ENCODE measurements at places on chromosomes 2 and 18. TPM values are rescaled to one million over a fixed set of nuclear protein-coding genes. Genes with fewer than 3 reads are reported as not detected.

DNA sequence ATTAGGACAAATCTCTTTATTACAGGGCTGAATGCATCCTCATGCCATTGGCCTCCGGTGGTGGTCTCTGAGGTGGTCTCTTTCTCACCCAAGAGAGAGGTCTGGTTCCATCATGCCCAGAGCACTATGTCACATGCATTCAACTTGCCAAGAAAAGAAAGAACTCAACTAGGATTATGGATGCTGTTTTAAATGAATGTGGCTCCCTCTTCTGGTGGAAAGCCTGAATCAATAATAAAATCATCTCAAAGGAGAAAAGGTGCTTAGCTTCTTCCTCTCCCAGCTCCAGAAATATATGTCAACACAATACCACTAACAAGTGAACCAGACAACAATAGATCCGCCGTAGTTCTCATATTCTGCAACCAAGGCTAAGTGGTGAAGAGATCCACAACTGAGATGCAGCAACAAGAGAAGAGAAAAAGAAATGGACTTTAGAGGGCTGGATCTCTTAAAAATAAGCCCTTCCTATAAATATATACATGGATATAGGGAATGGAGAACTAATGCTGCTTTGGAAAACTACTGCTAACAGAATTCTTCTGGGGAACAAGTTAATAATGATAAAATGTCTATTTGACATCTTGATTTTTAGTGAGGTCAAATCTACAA, 396.8 kb downstream of the NCKAP5 start:
- peak; percentile 60 for DNase-seq

- DNase-seq: no peak
These were observed 2.3 kb upstream of the SPRED2 start for GRCh38 chr2:65434592-65435241.

DNA sequence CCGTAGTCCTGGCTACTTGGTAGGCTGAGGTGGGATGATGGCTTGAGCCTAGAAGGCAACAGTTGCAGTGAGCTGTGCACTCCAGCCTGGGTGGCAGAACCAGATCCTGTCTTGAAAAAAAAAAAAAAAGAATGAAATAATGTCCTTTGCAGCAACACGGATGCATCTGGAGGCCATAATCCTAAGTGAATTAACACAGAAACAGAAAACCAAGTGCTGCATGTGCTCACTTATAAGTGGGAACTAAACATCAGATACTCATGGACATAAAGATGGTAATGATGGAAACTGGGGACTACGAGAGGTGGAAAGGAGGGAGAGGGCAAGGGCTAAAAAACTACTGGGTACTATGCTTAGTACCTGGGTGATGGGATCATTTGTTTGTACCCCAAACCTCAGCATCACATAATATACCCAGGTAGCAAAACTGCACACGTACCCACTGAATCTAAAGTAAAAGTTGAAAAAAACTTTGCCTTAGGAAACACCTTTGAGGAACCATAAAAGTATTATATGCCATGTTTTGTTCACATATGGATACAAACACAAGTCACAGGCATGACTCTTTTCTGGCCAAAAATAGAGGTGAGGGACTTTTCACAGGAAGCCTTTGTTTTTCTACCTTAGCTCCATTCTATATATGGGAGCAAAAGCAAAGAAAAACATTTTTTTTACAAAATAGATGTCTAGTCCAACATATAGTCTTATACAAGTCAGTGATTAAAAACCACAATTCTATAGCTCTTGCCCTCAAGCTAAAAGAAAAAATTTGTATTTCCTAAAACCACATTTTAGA, 36.6 kb downstream of the GPR155 start:
- no peak for DNase-seq

DNA sequence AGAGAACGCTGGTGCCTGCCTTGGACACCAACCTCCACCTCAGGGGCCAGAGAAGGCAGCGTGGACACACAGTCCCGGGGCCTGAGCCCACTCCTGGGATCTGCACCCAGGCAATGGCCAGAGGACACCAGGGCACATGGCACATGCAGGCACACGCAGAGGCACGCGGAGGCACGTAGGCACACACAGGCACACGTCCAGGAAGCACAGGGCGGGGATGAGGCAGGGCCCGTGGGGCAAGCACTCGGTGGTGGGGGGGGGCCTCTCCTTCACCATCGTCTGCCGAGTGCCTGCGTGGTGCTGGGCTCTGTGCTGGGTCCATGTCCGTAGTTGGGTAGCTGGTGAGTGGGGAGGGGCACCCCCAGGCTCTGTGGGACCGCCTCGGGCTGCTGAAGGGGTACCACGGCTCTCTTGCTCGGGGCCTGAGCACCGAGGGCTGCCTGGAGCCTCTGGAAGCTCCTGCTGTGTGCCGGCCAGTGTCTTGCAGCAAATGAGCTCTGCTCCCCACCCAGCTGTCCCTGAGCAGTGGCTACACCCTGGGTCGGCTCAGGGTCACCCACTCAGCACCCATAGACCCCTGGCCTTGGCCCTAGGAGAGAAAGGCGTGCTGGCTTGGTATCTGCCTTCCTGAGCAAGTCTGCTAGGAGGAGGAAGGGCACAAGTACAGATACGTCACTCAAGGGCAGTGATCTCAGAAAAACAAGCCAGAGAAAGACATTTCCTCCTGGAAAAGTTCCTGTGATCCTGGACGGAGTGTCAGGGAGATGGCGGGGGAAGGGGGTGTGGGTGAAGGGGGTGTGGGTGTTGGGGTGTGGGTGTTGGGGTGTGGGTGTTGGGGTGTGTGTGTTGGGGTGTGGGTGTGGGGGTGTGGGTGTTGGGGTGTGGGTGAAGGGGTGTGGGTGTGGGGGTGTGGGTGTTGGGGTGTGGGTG, 26.4 kb downstream of the RTP5 start:
- no peak for DNase-seq

DNA sequence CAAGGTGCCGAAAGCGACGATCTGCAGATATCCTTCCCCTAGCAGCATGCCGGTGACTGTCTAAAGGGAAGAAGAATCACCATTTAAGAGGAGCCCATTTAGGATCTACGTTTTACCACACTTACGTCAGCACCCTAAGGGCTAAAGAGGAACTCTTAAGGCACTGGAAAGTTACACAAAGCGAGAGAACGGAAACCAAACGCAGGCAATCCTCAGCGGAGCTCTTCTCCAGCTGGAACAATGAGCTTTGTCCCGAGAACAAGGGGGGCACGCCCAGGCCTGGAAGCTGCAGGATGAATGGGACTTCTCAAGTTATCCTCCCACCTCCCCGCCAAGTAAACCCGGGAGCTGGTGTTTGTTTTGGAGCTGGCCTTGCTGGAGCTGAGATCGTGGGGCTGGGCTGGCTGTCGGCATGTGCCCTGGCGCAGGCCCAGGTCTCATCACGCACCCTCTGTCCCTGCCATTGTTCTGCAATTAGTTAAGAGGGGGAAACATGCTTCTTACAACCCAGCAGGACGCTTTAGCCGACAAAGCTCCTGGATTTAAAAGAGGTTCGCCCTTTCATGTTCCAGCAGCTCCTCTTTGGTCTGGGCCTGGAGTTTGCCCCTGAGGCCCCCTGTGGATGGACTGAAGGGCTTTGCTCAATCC, 36.4 kb downstream of the PXDN start:
- DNase-seq: no peak

DNA sequence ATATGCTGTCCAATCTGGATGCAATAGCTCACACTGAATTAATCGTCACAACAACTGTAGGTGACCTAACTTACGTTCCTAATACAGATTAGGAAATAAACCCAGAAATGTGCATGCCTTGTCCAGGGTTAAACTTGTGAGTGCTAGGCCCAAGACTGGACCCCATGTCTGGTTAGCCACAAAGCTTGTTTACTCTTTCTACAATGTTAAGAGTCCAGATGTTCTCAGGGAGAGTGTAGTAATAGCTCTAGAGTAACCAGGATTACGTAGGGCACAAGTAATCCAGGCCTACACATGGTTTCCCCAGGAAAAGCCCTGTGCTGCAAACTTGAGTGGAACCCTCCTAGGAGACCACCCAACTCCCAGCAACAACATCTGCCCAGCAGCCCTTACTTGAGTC, 26.2 kb downstream of the TRIB2 start:
- DNase-seq: no peak

DNA sequence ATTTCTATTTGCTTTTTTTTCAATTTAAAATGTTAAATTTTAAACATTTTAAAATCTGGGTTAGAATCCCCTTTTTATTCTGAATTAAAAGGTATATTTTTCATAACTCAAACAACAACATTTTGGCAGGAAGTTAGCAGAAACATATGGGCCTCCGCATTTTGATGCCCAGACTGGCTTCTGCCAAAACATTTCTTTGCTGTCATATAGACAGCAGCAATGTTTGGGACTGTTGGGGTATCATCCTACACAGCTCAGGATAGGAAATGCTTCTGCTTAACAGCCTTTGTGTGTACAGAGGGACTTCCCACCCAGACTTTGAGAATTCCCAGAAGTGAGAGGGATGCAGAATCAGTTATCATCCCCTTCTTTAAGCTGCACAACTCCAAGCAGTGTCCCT, 155.4 kb upstream of the PARD3B start:
- no peak for DNase-seq

DNA sequence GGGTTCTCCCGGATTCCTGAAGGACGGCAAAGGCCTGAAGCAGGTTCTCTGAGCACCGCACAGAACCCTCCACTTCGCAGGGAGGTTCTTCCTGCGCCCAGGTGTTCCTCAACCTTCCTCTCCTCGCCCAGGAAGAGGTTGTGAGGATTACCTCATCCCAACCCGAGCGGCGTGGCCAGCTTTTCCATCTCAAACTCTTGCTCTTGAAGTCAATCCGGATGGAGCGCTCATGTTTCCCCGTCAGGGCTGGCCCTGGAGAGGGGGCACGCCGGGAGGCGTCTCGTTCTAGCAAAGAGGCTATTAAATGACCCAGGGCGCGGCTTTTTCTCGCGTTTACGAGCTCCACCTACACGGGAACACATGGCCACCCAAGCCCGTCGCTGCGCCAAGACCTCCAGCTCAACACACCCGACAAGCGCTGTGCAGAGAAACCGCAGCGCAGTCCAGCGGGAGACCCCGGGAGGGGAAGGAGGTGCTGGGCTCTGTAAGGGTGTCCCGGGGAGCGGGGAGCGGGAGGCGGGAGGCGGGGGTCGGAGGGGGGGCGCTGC, 540 bp upstream of the RAB10 start:
- peak; percentile 77 for DNase-seq

DNA sequence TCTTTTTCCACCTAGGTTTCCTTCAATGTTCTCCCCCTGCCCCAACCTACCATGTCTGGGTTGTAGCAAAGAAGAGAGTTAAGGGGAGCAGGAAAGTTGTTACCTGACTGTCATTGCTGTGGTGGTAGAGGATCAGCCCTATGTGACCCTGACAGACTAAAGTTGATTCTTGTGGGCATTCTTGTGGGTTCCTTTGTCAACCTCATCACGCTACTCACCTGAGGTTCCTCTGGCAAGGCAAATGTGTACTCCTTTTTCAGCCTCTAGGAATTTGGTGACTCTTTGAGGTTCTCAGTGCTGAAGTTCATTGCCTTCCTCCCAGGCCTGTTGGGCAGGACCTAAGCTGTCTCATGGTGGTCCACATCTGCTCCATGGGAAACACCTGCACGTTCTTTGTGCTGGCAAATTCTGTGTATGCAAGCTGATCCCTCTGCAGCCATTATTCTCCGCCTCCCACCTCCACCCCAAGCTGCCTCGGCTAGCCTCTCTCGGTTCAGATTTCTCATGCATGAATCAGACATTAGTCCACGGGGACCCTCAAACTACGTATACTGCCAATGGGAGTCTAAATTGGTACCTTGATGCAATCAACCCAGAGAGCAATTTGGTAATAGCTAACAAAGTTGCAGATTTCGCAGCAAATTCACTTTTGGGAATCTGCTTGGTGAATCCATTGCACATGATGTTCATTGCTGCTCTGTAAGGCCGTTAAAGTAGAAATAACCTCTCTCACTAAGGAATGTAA, 1.5 kb upstream of the GMCL1 start:
- no peak for DNase-seq

DNA sequence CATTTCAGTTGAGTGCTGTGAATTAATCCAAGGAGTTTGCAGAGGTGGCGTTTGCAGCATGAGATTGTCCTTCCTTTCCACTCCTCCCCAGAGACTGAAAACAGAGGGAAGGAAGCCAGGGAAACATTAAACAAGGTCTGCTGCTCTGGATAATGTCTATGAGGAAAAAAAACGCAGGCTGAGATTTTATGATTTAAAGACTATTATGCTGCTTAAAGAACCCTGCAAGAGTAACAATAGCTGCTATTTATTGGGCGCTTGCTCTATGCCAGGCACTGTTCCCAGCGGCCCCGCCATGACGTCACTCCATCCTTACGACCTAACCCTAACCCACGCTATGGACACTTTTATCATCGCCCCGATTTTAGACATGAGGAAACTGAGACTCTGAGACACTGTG, 222.4 kb downstream of the BCL2 start:
- DNase-seq: no peak

GRCh38 chr2:67689651-67690050, 292.5 kb downstream of the ETAA1 start:
- DNase-seq: no peak

DNA sequence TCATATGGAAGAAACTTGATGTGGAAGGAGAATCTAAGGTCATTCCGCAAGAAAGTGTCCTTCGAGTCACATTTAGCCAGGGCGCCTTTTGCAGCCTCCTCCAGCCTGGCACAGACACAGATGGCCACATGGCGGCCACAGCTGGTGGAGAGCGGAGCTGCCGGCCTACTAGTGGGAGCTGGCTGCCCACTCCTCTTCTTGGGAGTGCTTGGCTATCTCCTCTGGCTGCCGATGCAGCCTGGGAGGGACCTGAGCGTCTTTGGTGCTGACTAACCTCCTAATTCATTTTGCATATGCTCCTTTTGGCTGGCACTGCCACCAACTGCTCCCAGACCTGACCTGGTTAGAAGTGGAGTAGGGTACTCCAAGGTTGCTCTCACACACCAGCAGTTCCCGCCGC, 199.3 kb upstream of the MYT1L start:
- DNase-seq: no peak

DNA sequence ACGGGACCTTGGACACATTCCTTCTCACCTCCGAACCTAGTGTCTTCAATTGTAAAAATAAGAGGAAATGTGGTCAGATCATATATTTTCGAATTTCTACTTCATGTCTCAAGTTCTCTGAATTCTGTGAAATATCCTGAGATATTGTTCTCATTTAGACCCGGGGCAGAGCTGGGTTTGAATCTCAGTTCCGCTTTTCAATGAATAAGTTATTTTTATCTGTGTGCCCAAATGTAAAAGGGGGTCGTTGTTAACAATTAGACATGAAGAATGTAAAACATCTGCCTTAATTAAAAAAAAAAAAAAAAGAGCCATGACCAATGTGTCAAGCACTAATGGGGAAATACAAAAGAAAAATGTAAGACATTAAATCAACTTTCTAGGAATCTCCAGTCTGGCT, 48.9 kb upstream of the BCL11A start:
- no peak for DNase-seq

Gene SPDYA
- polyA plus RNA-seq: 4.0 TPM

Gene ANKRD30B
- polyA plus RNA-seq: not detected

Gene GATA6
- polyA plus RNA-seq: 13.3 TPM

Gene KCNJ13
- 2.2 TPM for polyA plus RNA-seq

Gene ITPRIPL1
- 5.1 TPM for polyA plus RNA-seq
